ENCODE measurements at places on chromosomes 1 and 21. TPM values are rescaled to one million over a fixed set of nuclear protein-coding genes. Genes with fewer than 3 reads are reported as not detected.
A peak's percentile ranks its signal among the peaks of the same experiment; 100 is the strongest.

The NUDT4B gene
- not detected for total RNA-seq

DNA sequence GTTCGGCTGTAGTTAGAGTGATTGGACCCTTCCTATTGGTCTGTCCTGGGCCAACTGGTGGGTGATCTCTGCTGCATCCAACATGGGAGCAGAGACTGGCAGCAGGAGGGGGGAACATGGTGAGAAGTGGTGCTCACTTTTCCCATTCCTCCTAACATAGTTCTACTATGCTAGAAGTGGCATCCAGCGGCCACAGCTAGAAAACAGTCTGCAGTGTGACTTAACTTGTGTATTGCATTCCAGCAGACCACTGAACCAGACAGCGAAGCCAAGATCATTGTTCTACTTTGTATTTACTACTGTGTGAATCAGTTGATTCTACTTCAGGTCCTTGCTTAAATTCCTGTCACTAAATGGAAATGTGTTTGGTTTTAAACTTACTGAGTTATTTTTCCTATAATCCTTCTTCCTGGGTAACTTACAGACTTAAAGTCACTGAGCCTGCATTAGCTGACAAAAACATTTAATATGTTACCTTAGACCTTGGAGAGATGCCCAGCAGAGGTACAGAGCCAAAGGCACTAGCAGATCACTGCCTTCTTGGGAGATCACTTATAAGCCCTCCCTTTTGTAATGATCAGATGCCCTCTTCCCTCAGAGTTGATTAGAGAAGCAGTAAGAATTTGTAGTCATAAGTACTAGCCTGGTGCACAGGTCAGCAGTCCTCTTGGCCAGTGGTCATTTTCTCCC, 8.2 kb downstream of the FABP3 start:
- no peak for DNase-seq
- peaks cover 41% of the 10 kb centered on the region for H3K36me3 ChIP-seq
- peaks cover 7% of the 10 kb centered on the region for H3K4me1 ChIP-seq
- H3K27me3 ChIP-seq, result no peaks in the 10 kb centered on the region
- no peak overlapping the region for H3K27ac ChIP-seq

GRCh38 chr1:26530895-26531598, 1.5 kb downstream of the RPS6KA1 start:
- H3K27ac ChIP-seq, result peak overlapping the region; percentile 84
- peak overlapping the region; percentile 77 for H3K4me3 ChIP-seq
- peaks cover 67% of the 10 kb centered on the region for H3K4me1 ChIP-seq
- H3K36me3 ChIP-seq, result no peaks in the 10 kb centered on the region
- no peaks in the 10 kb centered on the region for H3K27me3 ChIP-seq
- DNase-seq, result peak; percentile 87

The MMP23B gene
- 27.2 TPM for total RNA-seq

The FAM78B gene
- total RNA-seq, result 0.95 TPM

DNA sequence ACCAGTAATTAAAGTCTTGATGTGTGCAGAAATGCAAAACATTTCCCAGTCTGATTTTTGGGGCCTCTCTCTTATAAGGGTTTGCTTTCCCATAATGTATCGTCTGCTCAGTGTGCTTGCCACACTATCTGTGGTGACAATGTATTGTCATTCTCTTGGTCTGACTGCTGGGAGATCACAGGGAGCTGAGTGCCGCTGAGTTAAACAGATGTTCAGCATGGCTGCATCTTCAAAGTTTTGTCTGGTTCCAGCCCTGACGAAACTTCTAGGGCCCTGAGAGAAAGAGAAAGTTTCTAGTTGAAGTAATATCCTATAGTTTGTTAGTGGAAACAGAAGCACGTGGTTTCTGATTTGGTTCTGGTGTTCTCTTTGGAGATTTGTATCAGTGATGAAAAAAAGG, 42.6 kb downstream of the DNM3 start:
- no peaks in the 10 kb centered on the region for H3K4me1 ChIP-seq
- no peaks in the 10 kb centered on the region for H3K27me3 ChIP-seq
- DNase-seq, result no peak
- H3K36me3 ChIP-seq, result no peaks in the 10 kb centered on the region

The F13B gene
- not detected for total RNA-seq
